ENCODE measurements at places on chromosomes 3 and 15.

DNA sequence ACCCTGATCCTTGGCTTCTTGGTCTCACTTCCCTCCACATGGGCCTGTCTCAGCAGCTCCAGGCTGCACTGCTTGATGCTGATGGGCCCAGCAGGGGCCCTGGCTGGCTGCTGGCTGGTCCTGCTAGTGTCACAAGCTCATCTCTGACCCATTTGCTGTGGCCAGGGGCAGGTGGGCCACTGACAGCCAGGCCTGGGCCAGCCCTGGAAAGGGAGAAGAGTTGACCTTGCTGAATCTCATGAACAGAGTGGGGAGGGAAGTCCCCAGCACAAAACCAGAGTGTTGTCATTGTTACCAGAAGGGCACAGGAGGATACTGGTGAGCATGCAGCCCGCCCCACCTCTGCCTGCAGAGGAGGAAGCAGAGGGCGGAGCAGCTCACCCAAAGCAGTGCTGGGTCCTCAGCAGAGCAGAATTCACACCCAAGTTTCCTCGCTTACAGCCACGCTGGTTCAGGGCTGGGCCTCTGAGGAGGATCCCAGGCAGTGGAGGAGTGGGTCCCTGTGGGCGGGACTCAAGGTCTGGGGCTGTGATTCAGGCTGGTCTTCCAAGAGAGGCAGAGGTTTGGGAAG, 7.6 kb upstream of the KLF15 start:
- no peak for DNase-seq

DNA sequence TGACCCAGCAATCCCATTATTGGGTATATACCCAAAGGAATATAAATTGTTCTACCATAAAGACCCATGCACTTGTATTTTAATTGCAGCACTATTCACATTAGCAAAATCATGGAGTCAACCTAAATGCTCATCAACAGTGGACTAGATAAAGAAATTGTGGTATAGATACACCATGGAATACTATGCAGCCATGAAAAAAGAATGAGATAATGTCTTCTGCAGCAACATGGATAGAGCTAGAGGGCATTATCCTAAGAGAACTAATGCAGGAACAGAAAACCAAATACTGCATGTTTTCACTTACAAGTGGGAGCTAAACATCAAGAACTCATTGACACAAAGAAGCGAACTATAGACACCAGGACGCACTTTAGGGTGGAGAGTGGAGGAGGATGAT, 466.7 kb downstream of the MECOM start:
- no peak for DNase-seq

DNA sequence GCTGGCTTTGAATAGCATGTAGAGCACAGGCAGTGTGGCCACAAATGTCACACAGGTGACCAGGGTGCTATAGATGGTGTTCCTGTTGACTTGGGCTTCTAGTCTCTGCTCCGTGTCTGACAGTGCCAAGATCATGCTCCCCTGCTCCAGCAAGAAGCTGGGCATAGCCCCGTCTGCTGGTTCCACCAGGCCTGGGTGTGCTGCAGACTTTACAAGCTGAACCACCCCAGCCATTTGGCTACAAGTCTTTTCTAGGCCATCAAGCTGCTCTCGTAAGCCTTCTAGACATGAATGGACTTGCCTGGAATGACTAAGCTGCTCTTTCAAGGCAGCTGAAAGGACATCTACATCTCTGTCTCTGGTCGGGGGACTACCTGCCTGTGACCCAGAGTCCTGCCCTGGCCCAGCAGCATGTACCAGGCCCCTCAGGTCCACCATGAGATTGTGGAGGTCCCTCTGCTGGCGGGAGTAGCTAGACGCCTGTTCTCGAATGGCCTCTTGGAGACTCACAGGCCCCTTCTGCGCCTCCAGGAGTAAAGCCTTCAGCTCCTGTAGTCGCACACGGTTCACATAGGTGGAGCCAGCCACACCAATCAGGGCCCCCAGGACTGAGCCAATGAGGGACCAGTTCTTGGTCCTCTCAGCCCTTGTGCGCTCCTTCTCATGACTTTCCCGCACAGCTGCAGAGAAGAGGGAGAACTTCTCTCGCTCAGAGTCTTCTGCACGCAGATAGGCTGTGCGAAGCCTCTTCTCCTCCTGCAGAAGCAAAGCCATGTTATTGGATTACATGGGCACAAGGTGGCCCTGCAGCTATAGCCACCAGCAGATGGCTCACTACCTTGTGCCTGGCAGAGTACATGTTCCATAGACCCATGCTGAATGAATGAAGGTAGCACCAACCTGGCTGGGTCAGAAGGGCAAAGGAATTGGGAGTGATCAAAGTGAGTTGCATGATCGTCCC, 2.8 kb upstream of the PLXNB1 start:
- DNase-seq: no peak

DNA sequence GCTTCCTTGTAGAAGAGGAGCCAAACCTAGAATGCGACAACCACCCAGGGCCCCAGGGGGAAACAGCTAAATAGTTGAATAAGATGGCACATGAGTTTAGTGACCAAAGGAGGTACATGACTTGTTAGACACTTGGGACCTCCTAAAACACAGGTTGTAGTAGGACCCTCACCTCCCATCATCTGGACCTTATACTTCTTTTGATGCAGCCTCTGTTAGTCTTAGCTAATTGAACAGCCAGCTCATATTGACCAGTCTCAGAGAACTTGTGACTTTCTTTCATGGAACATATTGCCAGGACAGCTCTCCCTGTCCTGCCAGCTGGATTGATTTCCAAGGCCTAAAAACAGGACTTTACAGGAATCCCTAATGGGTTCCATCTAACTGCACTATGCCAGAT, 45.0 kb downstream of the SPSB4 start:
- no peak for DNase-seq

DNA sequence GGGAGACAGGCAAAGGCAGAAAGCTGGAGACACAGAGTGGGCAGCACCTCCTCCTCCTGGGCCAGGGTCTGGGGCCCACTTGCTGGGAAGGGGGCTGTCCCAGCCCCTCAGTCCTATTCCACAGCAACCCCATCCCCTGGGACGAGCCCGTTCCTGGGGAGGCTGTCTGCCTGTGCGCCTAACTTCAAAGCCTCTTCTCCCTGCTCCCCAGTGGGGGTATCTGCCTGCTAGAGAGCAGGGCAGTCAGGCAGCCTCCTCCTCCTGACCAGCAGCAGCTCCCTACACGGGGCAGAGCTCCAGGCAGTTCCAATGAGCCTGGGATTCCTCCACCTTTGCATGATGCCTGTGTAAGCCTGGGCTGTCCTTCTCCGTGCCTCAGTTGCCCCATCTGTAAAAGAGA, 6.9 kb downstream of the PTH1R start:
- no peak for DNase-seq

DNA sequence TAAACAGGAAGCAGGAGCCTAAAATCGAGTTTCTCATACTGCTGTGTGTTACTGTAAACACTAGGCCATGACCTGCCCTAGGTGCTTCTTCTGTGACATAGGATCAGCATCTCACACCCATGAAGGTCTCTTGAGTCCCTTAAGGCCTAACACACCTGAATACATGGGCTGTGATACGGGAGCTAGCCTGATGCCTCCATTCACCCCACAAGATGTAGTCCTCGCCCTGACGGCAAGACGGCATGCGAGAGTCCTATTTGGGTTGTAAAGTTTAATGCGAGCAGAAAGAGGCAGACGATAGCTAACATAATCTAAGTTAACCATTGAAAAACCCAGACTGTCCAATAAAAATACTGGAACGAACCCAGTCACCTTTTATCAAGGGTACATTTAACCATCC, 241.1 kb upstream of the ICE2 start:
- no peak for DNase-seq

DNA sequence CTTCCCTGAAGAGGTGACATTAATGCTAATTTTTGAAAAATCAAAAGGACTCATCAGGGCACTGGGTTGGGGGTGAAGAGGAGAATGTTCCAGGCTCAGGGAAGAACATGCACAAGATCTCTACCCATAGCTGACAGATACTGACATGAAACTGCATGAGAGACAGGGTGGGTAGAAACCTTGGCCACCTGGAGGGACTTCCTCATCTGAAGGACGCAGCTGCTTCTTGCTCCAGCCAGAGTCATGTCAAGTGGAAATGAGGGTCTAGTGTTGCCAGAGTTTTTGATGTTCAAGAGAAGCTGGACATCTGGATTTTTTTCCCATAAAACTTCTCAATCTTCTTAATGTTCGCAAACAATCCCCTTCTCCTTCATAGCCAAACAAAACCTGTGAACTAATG, 29.7 kb downstream of the AMOTL2 start:
- DNase-seq: no peak

- peak; percentile 45 for DNase-seq
Observed at GRCh38 chr3:39388741-39389248, 5.6 kb downstream of the SLC25A38 start.

DNA sequence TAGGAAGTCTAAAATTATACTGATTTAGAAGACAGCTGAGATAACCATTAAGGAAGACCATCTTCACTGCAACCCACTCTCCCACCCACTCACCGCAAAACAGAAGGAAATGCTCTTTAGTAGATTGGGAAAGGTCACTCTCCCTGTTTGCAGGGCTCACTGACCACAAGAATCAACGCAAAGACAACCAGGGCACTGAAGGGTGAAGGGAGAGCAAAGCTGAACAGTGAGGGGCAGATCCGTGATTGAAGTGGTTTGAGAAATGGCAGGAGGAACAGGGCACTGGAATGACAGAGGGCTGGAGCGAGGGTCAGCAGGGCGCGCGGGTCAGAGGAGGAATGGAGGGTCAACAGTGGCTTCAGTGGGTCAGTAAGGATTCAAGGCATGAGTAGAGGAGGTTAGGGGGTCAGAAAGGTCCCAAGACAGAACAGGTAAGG, 520 bp downstream of the MESD start:
- no peak for DNase-seq

DNA sequence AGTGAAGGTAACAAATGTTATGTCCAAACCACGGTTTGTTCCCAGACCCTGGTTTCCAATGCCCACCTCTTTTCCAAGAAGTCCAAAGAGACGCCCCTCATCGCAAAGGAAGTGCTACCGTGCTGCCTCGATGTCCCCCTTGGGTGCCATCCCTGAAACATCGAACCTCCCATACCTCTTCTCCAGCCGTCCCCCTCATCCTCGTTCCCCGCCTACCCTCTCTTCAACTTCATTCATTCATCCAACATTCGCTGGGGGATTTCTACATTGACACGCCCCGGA, 467 bp downstream of the TIPIN start:
- no peak for DNase-seq

DNA sequence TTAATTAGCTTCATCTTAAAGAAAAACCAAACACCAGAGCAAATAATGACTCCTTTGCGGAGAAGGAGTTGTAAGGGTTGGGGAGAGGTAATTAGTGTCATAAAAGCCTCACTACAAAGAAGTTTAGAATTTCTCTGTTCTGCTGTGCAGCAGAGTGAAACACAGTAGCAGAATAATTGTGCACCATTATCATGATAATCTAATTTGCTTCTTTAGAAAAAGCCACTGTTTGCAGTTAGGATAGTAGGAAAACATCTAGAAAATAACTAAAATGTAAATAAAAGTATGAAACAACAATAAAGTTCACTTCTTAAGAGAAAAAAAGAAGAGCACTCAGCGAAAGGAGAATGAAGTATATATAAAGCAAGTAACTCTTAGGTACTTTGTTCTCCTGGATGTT, 5.5 kb downstream of the SHOX2 start:
- no peak for DNase-seq

GRCh38 chr15:81492331-81492968, 118.4 kb upstream of the TMC3 start:
- DNase-seq: no peak

DNA sequence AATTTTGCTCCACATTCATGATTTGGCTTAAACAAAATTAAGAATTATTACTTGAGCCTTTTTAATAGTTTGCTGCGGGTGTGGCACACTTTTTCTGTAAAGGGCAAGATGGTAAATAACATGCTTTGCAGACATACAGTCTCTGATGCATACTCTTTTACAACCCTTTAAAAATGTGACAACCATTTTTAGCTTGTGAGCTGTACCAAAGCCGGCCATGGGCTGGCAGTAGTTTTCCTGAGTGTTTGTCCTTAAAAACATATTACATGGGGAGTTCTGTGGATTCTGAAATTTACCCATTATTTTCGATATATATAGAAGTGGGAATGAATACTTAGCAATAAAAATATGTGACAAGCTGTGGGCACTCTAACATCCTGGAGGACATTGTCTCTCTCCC, 163.4 kb downstream of the FNDC3B start:
- no peak for DNase-seq

DNA sequence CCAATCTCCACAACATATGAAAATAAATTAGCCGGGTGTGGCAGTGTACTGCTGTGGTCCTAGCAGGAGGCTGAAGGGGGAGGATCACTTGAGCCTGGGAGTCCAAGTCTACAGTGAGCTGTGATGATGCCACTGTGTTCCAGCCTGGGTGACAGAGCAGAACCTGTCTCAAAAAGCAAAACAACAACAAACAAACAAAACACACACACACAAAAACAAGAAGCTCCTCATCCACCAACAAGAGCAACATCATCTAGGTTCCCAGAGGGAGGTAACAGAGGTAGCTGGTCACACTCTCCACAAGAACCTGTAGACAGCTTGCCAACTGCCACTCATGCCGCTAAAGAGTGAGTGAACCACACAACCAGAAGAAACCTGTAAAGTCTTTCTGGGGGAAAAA, 34.8 kb downstream of the PTPN9 start:
- DNase-seq: no peak

- DNase-seq: peak; percentile 57
Observed at GRCh38 chr15:92839696-92840095, 60.4 kb upstream of the CHD2 start.

DNA sequence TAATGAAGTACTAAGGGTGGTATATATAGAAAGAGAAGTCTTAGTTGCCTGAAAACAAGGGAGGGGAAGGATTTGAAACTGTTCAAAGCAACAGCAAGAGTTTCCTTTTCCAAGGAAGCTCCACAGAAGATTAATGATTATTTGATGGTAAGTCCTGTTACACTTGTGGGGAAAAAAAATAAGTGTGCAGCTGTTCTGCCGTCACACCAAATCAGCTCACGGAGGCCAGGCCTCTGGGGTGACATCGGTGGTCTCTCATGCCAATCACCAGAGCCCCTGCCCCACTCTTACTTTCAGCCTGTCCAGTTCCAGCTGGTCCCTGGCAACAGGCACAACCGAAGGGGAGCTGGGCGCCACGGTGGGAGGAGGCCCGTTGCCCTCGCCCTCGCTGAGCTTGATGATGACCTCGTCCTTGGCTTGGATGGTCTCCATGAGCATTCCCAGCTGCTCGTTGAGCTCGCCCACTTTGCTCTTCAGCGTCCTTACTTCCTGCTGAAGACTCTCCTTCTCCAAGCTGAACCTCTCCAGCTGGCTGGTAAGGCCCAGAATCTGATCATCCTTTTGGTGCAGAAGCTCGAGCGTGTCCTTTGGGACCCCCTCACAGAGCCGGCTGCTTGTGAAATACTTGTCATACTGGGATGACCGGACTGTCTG, 53.5 kb downstream of the TBC1D2B start:
- no peak for DNase-seq

DNA sequence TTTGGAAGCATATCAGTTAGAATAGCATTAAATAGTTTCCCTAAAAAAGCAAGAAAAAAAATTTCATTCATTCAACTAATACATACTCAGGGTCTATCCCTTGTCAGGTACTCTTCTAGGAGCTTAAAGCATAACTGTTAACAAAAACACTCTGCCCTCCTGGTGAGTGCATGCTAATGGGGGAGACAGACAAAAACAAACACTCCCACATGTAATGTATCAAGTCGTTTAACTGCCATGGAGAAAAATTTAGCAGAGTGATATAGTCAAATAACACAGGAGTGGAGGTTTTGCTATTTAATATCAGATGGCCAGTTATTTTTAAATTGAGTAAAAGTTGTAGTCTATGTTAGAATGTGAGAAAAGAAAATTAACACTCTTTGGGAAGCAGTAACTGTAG, 254.5 kb upstream of the RARB start:
- no peak for DNase-seq

GRCh38 chr3:9686050-9686550, 17.5 kb upstream of the CPNE9 start:
- no peak for DNase-seq

Measured in activated CD4-positive, alpha-beta T cell treated with anti-CD3 and anti-CD28 coated beads, Interleukin-10, Interleukin-2, amounts not matched to agents 100 ng/mL and 50 ng/mL, durations not matched to agents 16 hours and 8 hours (primary cell).